Aorta (tissue), 5 donors: ENCODE measurements at places on chromosomes 7 and 10. TPM values are rescaled to one million over a fixed set of nuclear protein-coding genes. Genes with fewer than 3 reads are reported as not detected.

DNA sequence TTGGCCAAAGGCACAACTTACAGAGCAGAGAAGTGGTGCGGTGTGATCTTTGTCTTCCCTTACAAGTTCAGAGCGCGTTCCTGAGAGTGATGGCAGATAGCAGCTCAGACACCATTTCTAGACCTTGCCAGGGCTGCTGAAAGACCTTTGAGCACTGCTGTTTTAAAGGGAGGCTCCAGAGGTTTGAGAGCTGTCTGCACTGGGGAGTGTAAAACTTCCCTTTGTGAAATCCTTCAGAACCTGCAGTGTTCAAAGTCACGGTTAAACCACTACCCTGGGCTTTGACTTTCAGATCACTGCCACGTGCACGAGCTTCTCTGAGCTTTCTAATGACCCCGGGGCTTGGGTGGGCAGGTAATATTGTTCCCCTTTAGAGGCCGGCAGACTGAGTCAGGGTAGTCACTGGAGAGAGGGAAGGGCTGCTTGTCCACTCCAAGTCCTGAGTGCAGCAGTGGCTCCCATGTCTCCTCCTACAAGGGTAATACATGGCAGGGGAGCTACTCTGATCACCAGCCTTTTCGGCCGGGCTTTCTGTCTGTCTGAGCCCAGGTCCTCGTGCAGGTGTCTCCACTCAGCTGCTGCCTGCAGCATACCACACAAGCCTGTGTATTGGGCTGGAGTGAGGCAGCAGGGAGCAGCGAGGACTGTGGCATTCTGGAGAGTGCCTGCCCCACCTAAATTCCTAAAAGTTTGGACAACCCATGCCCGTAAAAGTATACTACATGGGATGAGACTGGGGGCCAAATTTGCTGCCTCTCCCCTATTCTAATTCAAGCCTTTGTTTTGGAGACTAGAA, 63.3 kb downstream of the ZMIZ1 start:
- no peaks in the 10 kb centered on the region for H3K4me1 ChIP-seq
- no peak overlapping the region for H3K27ac ChIP-seq
- no peak overlapping the region for H3K4me3 ChIP-seq
- no peaks in the 10 kb centered on the region for H3K36me3 ChIP-seq
- H3K27me3 ChIP-seq, result no peaks in the 10 kb centered on the region
- no peak for DNase-seq

CEP55 gene
- 1.4 TPM for total RNA-seq

GRCh38 chr10:79215531-79215930, 131.7 kb upstream of the PPIF start:
- no peak overlapping the region for H3K27ac ChIP-seq
- H3K4me3 ChIP-seq, result no peak overlapping the region
- H3K36me3 ChIP-seq, result peaks cover 5% of the 10 kb centered on the region

- no peak overlapping the region for H3K4me3 ChIP-seq
- H3K4me1 ChIP-seq, result no peaks in the 10 kb centered on the region
- H3K27ac ChIP-seq, result no peak overlapping the region
- no peaks in the 10 kb centered on the region for H3K36me3 ChIP-seq
Observed at GRCh38 chr10:26057466-26057865, 123.4 kb downstream of the MYO3A start.

VIPR2 gene
- 12.6 TPM for total RNA-seq
